ENCODE measurements at places on chromosomes 1 and 21.

- peak; percentile 99 for DNase-seq
Measured at GRCh38 chr1:188888386-188888785, 1589.3 kb downstream of the BRINP3 start.

DNA sequence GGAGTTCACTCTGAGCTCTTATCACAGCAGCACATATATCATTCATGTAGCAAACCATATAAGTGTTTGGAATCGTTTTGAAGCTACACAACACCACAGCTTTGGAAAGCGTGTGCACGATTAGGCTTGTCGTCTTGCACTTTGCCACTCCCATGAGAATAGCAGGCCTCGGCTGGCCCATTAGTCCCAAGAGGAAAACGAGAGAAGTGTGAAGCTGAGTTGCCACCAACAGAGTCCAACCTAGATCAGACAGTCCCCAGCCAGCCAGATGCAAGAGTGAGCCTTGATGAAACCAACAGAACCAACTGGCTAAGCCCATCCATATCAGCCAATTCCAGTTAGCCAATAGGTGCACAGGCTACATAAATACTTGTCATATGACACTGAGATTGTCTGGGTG, 238.4 kb downstream of the C1orf94 start:
- no peak for DNase-seq

DNA sequence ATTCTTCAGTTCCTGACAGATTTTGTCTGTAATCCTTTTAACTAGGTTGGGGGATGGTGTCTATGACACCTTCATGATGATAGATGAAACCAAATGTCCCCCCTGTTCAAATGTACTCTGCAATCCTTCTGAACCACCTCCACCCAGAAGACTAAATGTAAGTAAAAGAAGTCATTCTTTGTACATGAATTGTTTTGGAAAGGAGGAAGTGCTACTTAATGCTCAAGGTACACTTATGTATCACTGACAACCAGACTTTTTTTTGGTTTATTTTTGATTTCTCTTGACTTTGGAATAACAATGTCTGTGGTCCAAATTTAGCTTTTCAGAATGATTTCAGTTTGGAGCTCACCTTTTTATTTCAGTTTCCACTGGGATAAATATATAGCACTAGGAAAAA, 2.3 kb downstream of the DYRK3 start:
- DNase-seq = no peak

DNA sequence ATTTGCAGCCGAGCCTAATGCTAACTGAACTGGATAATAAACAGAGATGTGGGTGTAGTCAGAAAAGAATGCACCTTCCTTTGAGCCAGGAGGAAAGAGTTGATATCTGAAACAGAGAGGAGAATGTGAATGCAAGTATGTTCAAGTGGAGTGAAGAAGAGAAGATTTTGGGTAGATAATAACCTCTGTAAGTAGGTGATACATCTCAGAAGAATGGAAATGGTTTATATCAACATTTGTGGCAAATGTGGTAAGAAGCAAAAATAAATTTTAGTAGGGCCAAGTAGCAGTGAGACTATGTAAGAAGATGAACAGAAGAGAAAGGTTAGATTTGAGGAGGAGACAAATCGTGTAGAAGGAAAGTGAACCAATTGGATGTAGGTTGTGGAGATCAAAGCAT, 1.7 kb upstream of the DNTTIP2 start:
- DNase-seq = peak; percentile 44

DNA sequence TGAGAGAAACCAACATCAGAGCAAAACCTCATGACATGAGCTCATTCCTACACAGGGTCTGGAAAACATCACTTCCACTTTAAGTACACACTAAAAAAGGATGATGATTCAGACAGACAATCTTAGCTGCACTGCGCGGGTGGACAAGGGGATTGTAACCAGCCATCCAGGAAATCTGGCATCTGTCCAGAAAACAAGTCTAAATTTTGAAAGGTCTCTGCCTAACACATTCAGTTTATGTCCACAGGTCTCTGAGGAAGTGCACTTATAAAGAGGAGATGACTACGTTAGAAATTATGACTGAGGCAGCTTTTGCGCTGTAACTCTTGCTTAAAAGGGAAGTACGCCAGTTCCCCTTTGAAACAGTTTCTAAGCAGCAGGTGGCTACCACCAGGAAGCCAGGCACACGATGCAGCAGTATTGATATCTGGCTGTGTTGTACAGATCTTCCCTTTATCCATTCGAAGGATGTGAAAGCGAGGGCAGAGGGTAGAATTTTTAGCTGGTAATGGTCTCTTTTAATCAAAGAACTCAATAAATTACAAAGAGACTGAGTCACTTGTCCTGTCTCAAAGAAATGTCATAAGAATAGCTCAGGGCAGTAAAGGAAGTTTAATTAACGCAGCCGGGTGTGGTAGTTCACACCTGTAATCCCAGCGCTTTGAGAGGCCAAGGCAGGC, 128.0 kb downstream of the SETD4 start:
- DNase-seq = peak; percentile 96
